ENCODE measurements at places on chromosomes 16 and 17.

- DNase-seq, result no peak
Observed at GRCh38 chr17:9166788-9167187, 145.5 kb downstream of the NTN1 start.

- no peak for DNase-seq
Observed at GRCh38 chr17:47131761-47132160, 57.3 kb downstream of the CDC27 start.

GRCh38 chr17:42766124-42766523 is 5.1 kb downstream of the RAMP2 start:
- no peak for DNase-seq

DNA sequence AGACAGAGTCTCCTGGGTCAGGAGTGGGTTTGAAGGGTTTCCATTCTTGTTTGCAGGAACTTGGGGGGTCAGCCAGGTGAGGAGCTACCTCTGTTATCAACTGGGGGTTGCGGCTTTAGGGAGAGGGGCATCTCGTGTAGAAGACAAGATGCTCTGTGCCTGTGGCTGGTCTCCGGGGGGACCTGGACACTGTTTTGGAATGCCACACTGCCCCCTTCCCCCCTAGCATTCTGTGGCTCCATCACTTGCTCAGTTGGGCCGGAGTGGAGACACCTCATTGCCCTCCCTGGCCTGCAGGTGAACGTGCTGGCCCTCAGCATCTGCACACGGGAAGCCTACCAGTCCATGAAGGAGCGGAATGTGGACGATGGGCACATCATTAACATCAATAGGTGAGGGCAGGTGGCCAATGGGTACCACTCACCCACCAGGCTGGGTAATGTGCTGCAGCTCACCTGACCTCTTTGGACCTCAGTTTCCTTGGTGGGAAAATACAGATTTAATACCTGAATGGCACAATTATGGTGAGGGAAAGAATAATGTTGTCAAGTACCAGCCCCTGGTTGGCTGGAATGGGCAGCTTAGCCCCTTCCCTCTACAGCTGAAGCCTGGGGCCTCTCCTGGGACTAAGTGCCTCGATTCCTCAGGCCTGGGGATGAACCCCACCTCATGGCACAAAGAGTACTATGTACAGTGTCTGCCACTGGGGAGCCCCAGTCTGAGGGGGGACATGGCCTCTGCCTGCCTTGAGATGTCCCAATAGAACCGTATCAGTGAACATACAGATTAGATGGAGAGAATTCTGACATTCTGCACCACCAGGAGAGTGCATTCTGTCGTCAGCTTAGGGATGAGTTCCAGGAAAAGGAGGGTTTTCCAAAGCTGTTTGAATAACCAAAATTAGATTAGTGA is 3.3 kb upstream of the MRM1 start:
- no peak for DNase-seq

GRCh38 chr16:12573300-12573699 is 230.4 kb downstream of the CPPED1 start:
- DNase-seq, result no peak

DNA sequence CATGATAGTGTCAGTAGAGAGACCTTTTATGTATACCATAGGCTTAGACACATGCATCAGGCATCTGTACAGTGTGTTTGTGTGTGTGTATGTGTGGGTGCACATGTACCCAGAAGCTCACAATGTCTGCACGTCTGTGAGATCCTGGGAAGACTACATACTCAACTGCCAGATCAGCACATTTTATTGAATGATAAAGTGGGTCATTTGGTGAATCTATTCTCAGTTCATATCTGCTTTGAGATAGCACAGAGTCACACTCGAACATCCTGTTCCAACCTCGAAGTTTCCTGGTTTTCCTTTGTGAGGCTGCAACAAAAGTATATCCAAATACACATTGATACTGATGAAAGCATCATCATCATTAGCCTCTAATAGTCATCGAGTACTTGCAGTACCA is 63.6 kb downstream of the MAF start:
- DNase-seq, result no peak

GRCh38 chr17:60901806-60902205 is 224.2 kb downstream of the BCAS3 start:
- no peak for DNase-seq

DNA sequence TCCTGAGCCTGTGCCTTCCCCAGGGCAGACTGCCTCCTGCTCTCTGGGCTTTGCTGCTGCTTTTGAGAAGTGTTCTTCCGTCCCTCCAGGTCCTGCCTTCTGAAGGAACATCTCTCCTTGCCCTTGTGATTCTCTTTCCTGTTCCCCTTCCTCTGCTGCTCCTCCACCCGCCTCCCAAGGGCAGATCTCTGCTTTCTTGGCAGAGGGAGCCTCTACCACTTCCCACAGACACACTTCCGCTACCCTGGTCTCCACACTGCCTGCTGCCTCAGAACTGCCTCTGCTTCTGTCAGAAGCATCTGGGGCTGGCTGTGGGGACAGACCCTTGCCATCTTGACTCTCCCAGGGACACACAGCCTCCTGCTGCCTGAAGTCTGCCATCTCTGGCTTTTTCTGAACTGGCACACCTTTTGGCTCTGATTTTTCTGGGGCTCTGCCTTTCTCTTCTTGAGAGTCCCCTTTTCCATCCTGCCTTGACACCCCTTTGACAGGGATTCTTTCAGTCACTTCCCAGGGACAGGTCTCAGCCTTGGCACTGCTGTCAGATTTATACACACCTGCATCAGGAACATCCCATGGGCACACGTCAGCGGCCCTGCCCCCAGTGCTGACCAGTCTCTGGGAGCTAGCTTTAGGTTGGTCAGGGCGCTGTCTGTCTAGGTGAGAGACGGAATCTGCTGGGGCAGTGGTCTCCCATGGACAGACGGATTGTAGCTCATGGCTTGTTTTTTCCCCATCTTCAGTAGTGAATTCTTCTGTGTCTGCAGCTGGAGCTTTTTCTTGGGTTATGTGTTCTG is 16.6 kb downstream of the GPR179 start:
- DNase-seq, result peak; percentile 43

GRCh38 chr17:12865769-12866168 is 76.5 kb downstream of the ARHGAP44 start:
- DNase-seq, result no peak

DNA sequence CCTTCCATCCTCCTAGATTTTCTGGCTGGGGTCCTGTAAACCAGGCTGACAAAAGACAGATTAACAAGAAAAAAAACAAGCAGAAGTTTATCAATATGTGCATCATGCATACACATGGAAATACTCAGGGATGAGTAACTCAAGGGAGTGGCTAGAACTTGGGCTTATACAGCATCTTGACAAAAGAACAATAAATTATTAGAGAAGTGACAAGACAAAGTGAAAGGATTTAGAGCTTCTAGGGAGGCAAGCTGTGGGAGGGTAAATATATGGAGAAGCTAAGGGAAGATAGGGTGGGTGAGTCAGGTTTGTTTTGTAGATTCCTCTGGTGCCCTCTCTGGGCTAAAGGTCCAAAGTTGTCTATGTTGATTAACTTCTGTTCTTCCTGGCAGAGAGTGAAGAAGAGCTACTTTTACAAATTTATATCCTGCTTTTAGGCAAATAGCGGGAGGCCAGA is 48.0 kb upstream of the NDRG4 start:
- no peak for DNase-seq

- DNase-seq, result no peak
Observed at GRCh38 chr17:63768433-63768832, 5.0 kb downstream of the CCDC47 start.

- no peak for DNase-seq
Observed at GRCh38 chr16:86462334-86463084, 47.8 kb upstream of the FOXF1 start.

DNA sequence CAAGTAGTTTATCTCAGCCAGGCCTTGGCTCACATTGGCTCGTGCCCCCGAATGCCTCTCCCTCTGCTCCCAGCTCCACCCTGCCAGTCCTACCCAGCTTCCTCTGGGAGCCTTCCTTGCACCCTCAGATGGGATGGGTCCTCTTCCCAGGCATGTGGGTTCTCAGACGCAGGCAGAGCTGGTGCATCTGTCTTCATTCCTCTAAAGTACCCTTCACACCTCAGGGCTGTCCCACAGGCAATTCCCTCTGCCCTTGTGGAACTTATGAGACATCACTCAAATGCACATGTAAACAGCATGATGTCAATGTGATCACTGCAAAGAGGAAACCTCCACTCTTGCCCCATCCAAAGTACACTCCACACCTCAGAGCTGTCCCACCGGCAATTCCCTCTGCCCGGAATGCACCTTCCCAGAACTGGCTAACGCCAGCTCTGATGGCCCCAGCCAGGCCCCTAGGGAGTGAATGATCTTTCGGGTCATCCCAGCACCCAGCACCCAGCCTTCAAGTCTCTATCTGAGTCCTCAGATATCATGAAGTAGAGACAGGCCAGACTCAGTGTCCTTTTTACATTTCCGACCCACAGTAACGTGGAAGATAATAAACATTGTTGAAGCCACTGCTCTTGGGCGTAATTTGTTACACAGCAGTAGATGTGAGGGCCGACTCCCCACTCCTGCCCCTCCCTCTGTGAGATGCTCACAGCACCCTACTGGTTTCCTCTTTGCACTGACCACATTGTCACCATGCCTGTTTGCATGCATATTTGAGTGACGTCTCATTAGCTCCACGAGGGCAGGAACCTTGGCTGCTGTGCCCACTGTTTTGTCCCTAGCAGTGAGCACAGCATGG is 85.4 kb downstream of the N4BP1 start:
- DNase-seq, result no peak

DNA sequence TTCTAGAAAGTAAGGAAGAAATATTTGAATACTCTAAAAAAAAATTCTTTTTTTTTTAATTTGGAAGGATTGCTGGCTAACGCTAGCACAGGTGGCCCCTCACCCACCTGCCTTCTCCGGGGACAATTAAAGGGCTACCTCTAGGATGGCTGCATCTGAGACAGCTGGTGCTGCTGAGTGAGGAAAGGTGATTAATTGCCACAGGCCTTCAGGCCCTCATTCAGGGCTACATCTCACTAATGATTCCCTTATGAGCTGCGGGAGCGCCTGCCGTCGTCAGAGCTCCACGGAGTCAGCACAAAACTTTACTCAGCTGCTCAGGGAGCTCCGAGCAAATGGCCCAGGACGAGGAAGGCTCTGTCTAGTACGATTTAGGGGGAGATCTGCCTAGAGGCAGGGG is 27.0 kb upstream of the AKTIP start:
- no peak for DNase-seq

DNA sequence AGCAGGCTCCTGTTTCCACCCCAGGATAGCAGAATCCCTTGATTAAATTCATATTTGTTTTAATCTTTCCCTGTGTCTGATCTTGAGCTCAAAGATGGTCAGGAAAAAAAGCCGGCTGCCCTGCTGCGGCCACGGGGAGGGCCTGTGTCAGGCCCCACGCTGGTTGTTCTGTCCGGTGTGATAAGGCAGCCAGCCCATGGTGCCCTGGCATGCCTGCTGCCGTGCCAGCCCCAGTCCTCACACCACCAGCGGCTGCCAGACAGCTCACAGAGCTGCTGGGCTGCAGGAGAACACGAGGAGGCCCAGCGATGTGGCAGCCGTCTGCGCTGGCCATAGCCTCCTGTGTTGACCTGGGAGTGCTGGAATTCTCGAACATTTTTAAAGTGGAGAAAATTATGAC is 34.7 kb upstream of the BRD7 start:
- DNase-seq, result no peak

DNA sequence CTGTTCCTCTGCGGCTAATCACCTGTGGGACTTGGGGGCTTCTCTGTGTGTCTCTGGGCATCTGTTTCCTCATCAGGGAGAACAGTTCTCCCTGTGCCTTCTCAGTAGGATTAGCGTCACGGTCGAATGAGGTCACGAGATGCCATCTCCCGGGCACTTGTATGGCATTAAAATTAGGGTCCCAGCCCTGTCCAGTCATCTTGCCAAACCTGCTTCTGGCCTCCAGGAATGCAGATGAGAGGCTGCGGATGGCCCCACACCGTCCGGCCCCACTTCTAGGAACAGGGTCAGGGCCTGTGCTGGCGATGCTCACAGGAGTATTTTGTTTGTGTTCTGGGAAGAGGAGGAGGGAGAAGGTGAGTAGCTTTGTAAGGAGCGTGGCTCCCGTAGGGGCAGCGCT is 58.5 kb downstream of the OR1D5 start:
- DNase-seq, result no peak

GRCh38 chr17:47275245-47275984 is 21.8 kb downstream of the ITGB3 start:
- peak; percentile 86 for DNase-seq

GRCh38 chr16:79303959-79304387 is 296.6 kb downstream of the MAF start:
- DNase-seq, result no peak

GRCh38 chr17:2299136-2299535 is 4.4 kb downstream of the SMG6 start:
- DNase-seq, result no peak

- no peak for DNase-seq
Observed at GRCh38 chr17:65627891-65628643, 66.6 kb upstream of the AXIN2 start.

DNA sequence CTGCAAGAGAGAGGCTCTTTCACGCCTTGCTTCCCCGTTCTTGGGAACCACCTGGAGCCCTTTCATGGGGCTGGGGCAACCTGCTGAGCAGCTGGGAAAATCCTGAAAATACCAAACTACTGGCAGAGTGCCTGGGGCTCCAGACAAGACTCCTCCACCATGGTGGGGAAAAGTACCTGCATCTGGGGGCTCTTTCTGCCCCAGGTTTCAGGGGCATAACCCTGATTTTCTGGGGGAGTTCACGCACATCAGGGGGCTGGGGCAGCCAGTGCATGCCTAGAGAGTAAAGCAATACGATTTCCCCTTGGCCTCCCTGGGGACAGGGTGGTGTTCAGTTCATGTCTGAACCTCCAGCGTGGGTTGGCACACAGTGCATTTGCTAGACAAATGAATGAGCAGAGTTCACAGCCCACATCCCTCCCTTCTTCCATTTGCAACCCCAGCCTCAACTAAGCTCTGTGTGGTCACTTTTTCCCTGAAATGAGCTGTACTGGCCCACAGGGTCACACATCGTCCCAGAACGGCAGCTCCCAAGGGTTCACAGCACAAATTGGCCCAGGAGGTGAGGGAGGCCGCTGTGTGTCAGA is 5.2 kb upstream of the CDC42EP4 start:
- DNase-seq, result no peak

- DNase-seq, result no peak
Observed at GRCh38 chr17:40089077-40089895, 11.1 kb downstream of the NR1D1 start.

DNA sequence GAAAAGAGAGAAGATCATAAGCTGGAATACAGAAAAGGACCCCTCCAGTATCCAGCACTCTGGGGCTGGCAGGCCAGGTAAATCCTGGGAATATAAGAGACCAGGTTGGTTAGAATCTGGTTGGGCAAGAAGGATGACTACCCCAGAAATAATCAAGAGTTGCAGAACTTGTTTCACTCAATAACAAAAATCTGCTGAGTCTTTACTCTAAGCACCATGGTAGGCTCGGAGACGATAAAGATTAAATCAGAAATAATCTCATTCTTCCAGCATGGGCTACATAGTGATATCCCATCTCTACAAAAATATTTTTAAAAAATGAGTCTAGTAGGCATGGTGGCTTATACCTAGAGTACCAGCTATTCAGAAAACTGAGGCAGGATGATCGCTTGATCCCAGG is 138.0 kb upstream of the KCNJ16 start:
- no peak for DNase-seq
